ENCODE measurements at places on chromosomes 3 and 15.

DNA sequence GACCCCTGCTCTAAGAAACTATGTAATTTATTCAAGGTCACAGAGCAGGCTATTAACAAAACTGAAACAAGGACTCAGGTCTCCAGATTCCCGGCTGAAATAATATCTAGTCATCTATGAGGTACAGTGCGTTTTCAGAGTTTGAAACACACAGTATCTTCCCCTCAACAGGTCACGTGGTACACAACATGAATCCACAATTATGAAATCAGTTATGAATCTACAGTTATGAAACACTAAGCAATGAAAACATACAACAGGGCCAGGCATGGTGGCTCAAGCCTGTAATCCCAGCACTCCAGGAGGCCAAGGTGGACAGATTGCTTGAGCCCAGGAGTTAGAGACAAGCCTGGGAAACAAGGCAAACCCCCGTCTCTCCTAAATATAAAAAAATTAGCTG is 72.7 kb downstream of the FSIP1 start:
- no peak for DNase-seq

DNA sequence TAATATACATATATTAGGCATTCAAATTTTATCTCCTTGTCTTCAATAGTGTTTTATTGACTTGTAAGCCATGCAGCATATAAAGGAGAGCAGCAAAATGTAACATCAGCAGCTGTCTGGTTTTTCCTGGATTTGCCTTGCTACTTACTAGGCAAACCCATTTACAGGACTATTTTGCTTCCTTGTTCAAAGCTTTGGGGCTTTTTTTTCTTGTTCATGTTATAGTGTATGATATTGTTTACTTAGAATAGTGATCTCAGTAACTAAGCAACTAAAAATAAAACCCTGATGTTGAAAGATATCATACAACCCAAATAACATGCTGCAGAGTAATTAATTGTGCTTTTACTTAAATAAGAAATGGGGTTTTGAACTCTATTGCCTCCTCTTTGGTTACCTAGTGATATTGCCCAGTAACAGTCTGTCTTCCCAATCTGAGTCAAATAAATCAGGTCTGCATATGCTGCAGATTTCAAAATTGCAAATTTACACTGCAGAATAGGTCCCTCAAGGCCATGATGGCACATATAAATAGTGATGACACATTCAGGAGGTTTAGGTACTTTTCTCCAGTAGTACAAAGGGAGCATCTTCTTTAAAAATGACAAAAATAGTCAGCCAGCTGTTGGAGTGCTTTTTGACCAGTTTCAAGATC is 578.1 kb upstream of the NECTIN3 start:
- no peak for DNase-seq

- no peak for DNase-seq
Measured at GRCh38 chr3:11080492-11080891, 73.8 kb upstream of the HRH1 start.

- no peak for DNase-seq
Measured at GRCh38 chr3:36650271-36650671, 114.1 kb downstream of the DCLK3 start.

- no peak for DNase-seq
Measured at GRCh38 chr3:170038434-170039110, 777 bp downstream of the GPR160 start.

DNA sequence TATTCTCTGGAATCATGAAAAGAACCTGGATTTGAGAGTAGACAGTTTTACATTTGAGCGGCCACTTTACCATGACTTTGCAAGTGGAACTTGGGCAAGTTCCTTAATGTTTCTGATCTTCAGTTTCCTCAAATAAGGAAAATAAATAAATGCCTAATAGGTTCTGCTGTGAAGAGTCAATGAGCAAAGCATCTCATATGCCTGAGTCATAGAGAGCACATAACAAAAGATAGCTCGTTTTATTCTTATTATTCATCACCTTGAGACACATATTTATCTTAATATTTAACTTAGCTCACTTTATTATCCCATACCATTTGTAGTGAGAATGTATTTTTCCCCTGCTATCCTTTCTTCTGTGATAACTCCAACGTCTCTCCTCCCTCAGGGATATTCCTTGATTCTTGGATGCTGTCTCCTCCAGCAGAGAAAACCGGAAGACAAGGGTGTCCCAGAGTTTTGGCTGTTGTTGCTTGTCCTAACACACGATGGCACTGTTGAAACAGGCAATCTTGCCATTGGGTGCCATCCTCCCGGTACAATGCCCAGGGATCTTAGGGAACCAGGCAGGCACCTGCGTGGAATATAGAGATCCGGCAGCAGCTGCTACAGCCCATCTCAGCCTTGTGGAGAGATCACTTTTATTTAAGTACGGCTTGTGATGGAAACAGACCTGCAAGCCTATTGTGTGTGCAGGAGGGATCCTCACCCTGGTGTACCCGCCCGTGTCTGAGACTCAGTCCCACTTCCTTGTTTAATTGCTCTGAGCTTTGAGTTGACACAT is 33.3 kb upstream of the VPS33B start:
- DNase-seq, result peak; percentile 53

GRCh38 chr3:44920081-44920480 is 45.7 kb downstream of the TGM4 start:
- peak; percentile 30 for DNase-seq

DNA sequence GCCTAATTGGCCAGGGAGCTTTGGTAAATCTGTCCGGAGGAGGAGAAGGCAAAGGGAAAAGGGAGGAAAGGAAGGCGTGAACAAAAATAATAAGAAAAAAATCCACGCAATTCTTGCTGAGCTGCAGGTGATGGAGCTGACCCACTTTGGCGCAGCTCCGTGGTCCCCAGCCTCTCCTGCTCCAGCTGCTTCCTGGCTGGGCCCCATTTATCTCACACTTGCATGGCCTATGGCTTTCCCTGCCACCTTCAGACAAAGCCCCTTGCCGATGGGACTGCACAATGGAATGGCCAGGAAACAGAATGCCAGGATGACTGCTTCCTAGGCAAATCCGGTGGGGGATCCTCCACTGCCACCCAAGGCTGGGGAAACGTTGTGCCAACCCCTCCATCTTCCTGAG is 6.9 kb downstream of the INSYN1 start:
- no peak for DNase-seq
